Muscle of leg (tissue), 16 donors: ENCODE measurements at places on chromosomes 5 and 9. TPM values are rescaled to one million over a fixed set of nuclear protein-coding genes. Genes with fewer than 3 reads are reported as not detected.

SLC46A2 gene
- 0.04 TPM for total RNA-seq

CDH9 gene
- total RNA-seq: 0.18 TPM

SPATA31D4 gene
- total RNA-seq: not detected

CDH6 gene
- 8.0 TPM for total RNA-seq

PCDHA6 gene
- 0.09 TPM for total RNA-seq
